ENCODE measurements at places on chromosomes 6 and 20.
A peak's percentile ranks its signal among the peaks of the same experiment; 100 is the strongest.

DNA sequence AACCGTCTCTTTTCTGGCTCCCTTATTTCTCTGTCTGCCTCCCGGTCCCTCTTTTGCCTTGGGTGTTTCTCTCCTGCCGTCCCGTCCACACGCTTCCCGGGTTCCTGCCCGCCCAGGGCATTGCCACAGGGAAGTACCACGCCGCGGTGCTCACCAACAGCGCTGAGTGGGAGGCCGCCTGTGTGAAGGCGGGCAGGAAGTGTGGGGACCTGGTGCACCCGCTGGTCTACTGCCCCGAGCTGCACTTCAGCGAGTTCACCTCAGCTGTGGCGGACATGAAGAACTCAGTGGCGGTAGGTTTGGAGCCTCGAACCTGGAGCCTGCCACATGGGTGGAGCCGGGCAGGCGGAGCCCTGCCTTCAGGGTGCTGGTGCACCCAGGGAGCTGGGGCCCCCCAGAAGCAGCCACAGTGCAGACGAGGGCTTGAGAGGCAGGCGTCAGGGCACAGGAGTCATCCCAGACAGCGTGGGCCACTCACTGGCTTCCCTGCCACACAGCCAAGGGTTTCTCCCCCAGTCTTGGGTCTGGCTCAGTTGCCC, 21.3 kb downstream of the NPEPL1 start:
- DNase-seq, result no peak

DNA sequence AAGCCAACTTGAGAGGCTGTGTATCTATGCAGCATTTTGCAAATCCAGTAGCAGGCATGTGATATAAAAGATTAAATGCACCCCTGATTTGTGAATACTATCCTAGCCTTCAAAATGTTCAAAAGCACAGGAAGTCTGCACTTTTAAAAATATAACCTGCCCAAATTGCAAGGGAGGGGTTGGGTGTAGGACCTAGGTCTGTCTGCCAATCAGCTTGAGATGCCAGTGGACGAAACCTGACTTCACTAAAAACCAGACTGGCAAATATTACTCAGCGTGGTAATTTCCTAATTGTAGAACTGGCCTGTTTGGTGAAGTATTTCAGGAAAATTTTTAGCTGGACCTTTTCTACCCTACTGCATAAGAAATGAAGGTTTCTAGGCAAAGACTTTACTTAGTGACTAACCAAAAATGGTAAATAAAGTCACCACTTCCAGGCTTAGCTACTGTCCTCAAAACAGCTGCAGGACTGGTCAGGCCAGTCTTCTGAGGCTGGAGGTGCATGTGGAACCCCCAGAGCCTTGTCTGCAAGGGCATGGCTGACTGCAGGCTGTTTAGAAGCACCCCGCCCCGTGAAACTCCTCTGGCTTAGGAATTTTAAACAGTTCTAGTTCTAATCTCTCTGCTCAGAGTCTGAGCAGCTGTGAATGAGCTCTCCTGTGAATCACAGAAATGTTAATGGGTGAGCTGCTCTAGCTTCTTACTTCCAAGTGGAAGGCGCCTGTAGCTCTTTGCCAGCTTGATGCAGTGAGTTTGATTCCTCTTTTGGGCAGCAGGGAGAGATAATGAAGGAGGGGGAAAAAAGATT, 104.4 kb upstream of the ESR1 start:
- no peak for DNase-seq

DNA sequence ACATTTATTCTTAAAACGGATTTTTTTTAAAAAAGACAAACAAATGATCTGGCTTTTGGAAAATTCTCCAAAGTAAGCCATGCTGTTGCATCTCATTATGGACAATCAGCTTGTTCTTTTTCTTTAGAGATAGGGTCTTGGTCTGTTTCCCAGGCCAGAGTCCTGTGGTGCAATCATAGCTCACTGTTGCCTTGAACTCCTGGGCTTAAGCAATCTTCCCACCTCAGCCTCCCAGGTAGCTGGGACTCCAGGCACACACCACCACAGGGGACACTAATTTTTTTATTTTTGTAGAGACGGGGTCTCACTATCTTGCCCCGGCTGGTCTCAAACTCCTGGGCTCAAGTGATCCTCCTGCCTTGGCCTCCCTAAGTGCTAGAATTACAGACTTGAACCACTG, 45.9 kb upstream of the TGM3 start:
- no peak for DNase-seq

- DNase-seq, result peak; percentile 65
Measured at GRCh38 chr20:50762435-50763220, 31.2 kb downstream of the PARD6B start.

DNA sequence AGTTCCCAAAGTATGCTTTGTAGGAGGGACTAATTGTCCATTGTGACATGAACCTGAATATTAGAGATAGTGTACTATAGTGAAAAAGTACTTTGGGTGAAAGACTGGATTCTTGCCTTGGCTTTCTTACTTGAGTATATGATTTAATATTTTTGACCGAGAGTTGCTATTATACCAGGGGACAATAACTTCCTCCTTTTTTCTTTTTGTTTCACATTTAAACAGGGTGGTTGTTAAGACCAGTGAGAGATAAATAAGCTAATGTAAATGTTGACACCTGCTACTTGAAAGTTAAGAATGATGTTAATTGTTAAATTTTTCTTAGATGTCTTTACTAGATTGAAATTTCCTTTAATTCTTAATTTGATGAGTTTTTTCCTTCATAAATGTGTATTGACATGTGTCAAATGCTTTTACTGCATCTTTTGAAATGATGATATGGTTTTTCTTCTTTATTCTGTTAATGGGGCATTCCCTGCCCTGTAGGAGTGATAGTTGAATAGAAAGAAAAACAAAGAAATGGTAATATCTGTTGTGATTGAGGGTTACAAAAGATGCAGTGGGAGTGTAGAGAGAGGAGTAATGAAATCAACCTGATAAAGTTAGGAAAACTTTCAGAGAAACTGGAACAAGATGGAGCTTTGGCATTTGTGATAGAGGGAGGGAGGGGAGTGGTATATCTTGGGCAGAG, 48.4 kb downstream of the ZFAND3 start:
- DNase-seq, result no peak

- DNase-seq, result peak; percentile 14
Measured at GRCh38 chr6:137975188-137975940, 108.3 kb downstream of the TNFAIP3 start.

GRCh38 chr6:134510142-134510541, 192.2 kb upstream of the SGK1 start:
- no peak for DNase-seq
